ENCODE measurements at places on chromosomes 2 and 18.

- no peak for DNase-seq
Observed at GRCh38 chr2:236641051-236641726, 71.6 kb downstream of the ACKR3 start.

- DNase-seq, result no peak
Observed at GRCh38 chr18:77148289-77148688, 15.7 kb upstream of the MBP start.

DNA sequence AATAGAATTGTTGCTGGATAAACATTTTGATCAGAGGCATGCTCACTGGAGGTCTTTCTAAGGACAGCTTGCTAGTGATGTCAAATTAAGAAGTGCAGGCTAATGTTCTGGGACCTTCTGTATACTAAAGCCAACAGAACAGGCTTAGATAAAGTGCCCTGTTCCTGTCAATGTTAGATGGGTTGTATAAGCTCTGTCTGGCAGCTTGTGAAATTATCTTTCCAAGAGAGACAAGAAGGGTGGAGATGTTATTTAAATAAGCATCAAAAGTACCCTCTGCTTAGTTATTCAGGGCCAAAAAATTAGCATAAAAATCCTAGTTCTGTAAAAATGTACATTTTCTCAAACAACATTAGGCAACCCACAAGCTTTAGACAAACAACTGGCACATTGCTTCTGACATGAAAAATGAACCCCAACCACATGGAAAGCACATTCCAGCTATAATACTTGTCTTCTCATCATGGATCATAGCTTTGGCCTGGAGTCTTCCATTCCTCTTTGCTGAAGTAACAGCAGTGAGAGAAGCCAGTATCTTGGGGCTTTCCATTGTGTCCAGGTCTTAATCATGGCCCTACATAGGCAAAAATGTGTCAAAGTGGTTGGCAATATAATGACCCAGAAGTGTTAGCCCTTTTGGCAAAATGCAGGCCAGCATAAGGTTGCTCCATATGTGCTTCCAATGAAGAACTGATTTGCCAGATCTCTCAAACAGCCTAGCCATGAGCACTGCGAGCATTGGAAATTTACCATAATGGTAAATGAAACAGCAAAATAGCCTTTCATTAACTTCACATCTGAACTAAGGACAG is 478.1 kb upstream of the ZNF804A start:
- no peak for DNase-seq

DNA sequence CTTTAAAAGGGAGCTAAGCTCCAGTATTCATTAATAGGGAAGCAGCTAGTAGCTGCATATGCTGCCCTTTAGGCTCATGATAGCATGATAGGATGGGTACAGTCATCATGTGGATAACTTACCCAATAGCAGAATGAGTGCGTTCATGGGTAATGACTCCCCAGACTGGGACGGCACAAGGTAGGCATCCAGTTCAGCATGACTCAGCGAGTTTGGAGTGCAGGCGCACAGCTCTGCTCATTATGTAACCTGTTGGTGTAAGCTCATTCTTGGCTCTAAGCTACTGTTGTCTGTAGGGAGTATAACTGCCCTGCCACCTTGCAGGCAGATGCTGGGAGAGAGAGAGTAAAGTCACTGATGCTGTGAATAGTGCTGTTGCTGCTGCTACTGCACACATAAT is 209.2 kb upstream of the SYT4 start:
- no peak for DNase-seq

GRCh38 chr2:54947646-54948045 is 102.6 kb downstream of the RTN4 start:
- DNase-seq, result no peak

- no peak for DNase-seq
Observed at GRCh38 chr2:230330725-230331124, 3.7 kb downstream of the SP140L start.

- DNase-seq, result no peak
Observed at GRCh38 chr2:200829258-200829655, 17.5 kb downstream of the BZW1 start.
